Kidney epithelial cell (primary cell): ENCODE measurements at places on chromosomes 3 and 15. TPM values are rescaled to one million over a fixed set of nuclear protein-coding genes. Genes with fewer than 3 reads are reported as not detected.

- no peak for DNase-seq
These were observed 4.1 kb downstream of the GAP43 start for GRCh38 chr3:115627180-115628074.

- no peak for DNase-seq
These were observed 78.8 kb upstream of the PCSK6 start for GRCh38 chr15:101568309-101568708.

- DNase-seq, result no peak
These were observed 61.0 kb downstream of the ATP8B4 start for GRCh38 chr15:50057905-50058639.

DNA sequence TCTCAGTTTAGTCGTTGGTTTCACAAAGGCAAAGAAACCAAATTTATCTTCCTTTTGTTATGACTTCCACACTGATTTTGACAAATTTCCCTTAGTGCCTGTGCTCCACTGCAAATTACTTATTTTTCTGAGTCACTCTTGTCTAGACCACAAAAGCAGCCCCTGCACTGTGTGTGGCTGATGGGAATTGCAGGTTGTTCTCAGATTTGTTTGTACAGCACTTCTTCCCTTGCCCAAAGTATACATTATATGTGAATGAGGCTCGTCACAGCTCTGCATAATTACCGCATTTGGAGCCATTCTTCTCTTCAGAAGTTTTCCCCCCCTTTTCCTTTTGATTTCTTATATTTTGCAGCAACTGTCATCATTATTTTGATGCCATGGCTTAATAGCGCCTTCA, 354.2 kb upstream of the IL12A start:
- DNase-seq, result peak; percentile 53

GRCh38 chr3:23075496-23075895, 127.6 kb upstream of the UBE2E2 start:
- DNase-seq, result no peak

- DNase-seq, result no peak
These were observed 48.4 kb downstream of the DNAH1 start for GRCh38 chr3:52364322-52365035.

GRCh38 chr3:190070622-190071347, 49.9 kb downstream of the P3H2 start:
- DNase-seq, result peak; percentile 78

GRCh38 chr3:153165261-153165681, 3.2 kb downstream of the RAP2B start:
- DNase-seq, result no peak

GRCh38 chr3:142912402-142913172, 23.7 kb upstream of the PCOLCE2 start:
- no peak for DNase-seq

DNA sequence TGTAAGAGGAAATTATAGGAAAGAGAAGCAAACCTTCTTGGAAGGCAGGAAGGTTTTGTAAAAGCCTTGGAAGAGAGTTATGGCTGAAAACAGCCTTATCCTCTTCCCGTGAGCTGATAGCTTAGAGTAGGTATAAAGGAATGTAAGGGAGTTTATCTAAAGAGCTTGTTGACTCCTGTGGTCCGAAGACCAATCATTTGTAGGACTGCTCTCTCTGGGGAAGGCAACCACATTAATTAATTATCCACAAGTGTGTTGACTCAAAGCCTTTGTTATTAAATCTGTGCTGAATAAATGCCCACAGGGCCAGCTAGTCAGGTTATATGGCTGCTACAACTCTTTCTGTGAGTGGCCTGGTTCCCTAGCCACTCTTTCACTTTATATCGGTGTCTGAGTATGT, 452.1 kb upstream of the RASGRP1 start:
- DNase-seq, result no peak

DNA sequence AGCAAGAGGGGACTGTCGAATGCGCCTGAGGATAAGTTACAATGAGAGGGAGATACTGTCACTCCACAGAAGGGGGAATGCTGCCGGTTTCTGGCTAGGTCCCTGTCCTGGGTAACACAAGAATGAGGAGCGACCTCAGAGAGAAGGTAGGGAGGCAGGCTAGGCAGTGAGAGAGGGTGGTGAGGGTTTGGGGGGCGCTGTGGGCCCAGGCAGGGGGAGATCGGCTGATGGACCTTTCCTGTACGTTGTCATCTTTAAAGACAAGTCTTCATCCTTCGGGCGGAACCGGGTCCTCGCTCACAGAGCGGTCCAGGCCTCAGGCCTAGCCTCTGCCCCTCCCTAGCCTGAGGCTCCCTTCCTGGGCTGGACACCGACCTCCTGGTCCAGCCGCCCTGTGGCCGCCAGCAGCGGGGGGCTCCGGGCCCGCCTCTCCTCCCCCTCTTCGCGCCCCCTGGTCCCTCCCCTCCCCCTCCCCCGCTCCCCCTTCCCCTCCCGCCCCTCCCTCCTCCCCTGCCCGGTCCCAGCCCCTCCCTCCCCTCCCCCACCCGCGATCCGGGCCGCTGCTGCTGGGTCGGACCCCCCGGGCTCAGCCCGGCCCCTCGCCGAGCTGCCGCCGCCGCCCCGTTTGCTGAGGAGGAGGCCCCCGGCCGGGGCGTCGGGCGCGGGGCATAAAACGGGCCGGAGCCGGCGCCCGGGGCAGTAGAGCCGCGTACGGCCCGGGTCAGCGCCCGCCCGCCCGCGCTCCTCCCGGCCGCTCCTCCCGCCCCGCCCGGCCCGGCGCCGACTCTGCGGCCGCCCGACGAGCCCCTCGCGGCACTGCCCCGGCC, at the start of gene CHRD:
Gene CHRD (plus strand): TSS at position 697 of the 827 bp plus-strand sequence. CDS start 265 bp downstream, outside the sequence.
- DNase-seq, result no peak

GRCh38 chr15:86237111-86237500, 157.4 kb downstream of the AGBL1 start:
- no peak for DNase-seq

DNA sequence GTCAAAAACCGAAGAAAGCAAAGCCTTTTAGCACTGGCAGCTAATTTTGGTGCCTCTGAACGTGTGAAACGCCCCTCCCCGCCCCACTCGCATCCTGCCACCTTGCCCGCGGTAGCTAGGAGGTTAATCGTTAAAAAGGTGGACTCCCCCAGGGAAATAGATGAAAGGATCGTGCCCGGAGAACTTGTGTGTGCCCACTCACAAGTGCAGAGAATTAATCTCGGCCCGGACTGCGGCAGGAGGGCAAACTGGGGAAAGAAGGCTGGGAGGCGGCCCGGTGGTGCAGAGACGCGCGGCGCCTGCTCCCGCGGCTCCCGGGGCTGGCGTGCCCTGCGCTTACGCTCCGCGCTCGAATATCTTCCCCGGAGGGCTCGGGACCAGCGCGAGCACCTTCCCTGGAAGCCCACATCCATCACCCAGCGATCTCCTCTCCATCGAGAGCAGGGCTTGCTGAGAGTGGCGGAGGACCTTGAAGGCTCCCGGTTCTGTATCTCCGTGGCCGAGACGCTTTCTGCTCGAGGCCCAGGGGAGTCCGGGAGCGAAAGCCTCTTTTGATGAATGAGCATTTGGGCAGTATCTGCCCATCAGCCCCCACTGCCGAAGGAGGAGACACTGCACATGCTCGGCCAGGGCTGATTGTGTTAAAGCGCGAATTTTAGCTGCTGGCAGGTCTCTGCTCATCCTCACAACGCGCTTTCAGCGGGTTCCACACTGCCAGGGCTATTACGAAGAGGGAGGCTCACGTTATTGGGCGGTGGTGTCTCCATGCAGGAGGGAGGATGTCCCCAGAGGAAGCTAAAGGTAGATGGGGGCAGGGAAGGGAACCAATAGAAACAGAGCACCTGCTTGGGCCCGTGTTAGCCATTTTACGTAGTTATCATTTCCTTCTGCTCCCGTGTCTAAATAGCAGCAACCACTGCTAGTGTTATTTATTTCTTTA, 1.3 kb upstream of the SPTSSB start:
- DNase-seq, result no peak

DNA sequence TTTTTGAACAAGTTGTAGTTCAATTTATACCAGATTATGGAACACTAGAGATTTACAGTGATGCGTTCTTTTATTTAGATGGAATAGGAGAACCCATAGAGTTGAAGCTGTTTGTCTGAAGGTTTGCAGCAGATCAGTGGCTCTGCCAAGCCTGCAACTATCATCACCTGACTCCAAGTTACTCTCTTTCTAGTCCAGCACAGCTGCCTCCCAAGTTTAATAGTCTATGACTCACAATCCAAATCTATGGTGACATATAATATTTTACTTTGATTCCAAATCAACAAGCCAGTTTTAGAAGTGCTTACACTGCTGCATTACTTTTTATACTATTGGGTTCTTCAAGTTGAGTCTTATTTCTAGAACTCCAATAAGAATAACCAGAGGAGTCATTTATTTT, 400.4 kb downstream of the LPP start:
- no peak for DNase-seq

DNA sequence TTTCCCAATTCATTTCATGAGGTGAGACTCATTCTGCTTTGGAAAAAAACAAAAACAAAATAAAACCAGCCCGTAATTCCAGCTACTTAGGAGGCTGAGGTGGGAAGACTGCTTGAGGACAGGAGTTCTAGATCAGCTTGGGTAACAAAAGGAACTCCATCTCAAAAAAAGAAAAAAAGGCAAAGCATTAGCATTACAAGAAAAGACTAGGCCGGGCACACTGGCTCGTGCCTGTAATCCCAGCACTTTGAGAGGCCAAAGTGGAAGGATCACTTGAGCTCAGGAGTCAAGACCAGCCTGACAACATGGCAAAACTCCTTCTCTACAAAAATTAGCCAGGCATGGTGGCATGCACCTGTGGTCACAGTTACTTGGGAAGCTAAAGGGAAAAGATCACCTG, 33.9 kb downstream of the TRPM7 start:
- DNase-seq, result no peak

DNA sequence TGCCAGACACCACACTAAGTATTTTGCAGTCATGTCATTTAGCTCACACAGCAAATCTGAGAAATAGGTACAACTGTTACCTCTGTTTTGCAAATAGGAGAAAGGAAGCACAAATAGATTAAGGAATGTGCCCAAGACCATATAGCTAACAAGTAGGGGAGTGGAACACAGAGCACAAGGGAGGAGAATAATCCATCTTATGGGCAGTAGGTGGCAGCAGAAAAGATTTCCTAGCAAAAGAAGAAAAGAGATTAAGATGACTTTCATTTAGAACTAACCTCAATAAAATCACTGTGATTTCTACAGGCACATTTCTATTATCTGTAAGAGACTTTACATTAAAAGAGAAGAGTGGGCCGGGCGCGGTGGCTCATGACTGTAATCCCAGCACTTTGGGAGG, 49.1 kb downstream of the NR1I2 start:
- DNase-seq, result no peak

DNA sequence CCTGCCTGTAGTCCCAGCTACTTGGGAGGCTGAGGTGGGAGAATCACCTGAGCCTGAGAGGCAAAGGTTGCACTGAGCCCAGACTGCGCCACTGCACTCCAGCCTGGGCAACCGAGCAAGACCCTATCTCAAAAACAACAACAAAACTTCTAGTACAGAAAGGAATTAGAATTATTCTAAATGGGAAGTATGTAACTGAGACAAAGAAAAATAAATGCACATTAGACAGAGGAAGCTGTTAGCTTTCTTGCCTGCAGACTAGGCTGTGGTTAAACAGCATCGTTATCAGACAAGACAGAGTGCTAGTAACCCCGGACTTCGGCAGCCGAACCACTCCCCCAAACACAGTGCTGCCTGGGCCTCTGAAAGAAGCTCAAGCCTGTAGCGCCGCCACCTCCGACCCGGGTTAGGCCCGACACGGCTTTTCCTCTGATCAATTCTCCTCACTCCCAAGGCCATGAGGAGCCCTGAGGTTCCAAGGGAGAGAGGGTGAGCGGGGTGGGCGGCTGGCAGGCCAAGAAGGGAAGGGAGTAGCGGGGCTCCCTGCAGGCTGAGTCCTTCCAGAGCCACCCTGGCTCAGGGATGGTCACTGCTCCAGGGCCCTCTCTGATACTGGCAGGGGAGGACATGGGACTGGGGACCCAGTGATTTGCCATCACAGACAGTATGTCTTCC, 44.8 kb upstream of the MUC4 start:
- no peak for DNase-seq

DNA sequence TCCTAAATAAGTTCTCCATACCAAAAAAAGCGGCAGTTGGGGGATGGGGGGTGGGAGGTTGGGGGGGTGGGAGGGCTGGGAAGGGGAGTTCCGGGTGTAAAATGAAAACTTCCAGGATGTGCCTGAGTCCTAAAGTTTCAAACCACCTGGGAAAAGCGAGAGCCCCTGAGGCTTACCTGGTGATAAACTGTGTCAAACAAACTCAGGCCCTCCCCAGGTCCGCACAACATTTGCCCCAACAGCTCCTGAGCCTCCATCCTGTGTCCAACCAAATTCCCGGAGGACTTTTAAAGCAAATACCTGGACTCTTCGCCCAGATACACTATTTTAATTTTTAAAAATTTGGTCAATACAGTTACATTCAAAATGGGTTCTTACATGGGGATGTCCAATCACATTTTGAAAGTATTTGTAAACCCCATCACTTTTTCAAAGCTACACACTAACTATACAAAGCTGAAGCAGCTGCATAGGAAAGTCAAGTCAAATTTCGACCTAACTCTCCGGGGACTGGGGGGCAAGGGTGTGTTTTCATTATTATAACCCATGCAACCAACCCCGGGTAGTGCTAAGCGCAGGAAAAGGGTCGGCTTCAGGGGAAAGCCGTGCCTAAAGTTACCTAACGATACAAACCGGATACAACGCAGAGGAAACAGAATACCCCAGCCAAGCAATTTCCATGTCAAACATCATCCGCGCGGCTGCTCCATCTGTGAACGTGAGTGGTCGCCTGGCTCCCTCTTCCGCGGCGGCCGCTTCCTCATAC, 685 bp upstream of the FOXB1 start:
- no peak for DNase-seq

DNA sequence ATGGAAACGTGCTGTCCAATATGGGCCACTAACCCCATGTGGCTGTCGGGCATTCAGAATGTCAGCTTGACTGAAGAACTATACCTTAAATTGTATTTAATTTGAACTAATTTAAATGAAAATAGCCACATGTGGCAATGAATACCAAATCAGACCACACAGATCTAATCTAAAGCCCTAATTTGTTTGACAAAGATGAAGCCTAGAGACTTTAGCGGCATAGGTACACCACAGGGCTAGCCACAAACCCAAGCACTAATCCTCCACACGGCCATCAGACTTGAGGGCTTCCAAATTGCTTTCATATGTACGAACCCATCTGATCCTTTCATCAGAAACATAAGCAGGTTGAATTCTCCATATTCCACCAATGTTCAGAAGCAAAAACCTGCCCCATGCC, 81.4 kb downstream of the SHQ1 start:
- DNase-seq, result no peak

GRCh38 chr3:123020709-123021108, 6.9 kb downstream of the SEMA5B start:
- no peak for DNase-seq

The IQCF5 gene
- not detected in 2 replicates for total RNA-seq

The TTLL13 gene
- 0.41 TPM in 1 of 2 replicates, not detected in the other for total RNA-seq

The STRIT1 gene
- not detected in 2 replicates for total RNA-seq

The INSYN1 gene
- total RNA-seq, result 1.3 and 3.1 TPM in 2 replicates

The CPNE4 gene
- total RNA-seq, result 2.5 and 3.7 TPM in 2 replicates

The AMIGO3 gene
- 2.9 TPM in 1 of 2 replicates, not detected in the other for total RNA-seq

The SLC51B gene
- total RNA-seq, result not detected in 2 replicates

The RLBP1 gene
- not detected in 2 replicates for total RNA-seq

The SUCLG2 gene
- 38.1 TPM in 2 replicates for total RNA-seq

The FSD2 gene
- total RNA-seq, result 0.13 TPM in 1 of 2 replicates, not detected in the other

The NEDD4 gene
- 26.8 and 28.0 TPM in 2 replicates for total RNA-seq

The NR1I2 gene
- total RNA-seq, result 0.14 and 0.79 TPM in 2 replicates

The DCLK3 gene
- under 0.01 and 0.04 TPM in 2 replicates for total RNA-seq
